Liver (tissue), 10 donors: ENCODE measurements at places on chromosomes 7 and 10. TPM values are rescaled to one million over a fixed set of nuclear protein-coding genes. Genes with fewer than 3 reads are reported as not detected.

- no peak overlapping the region for H3K4me3 ChIP-seq
- H3K27me3 ChIP-seq = peaks cover 3% of the 10 kb centered on the region
- no peaks in the 10 kb centered on the region for H3K36me3 ChIP-seq
- DNase-seq = no peak
- peaks cover 11% of the 10 kb centered on the region for H3K4me1 ChIP-seq
Measured at GRCh38 chr10:70674560-70675495, 2.5 kb downstream of the ADAMTS14 start.

DNA sequence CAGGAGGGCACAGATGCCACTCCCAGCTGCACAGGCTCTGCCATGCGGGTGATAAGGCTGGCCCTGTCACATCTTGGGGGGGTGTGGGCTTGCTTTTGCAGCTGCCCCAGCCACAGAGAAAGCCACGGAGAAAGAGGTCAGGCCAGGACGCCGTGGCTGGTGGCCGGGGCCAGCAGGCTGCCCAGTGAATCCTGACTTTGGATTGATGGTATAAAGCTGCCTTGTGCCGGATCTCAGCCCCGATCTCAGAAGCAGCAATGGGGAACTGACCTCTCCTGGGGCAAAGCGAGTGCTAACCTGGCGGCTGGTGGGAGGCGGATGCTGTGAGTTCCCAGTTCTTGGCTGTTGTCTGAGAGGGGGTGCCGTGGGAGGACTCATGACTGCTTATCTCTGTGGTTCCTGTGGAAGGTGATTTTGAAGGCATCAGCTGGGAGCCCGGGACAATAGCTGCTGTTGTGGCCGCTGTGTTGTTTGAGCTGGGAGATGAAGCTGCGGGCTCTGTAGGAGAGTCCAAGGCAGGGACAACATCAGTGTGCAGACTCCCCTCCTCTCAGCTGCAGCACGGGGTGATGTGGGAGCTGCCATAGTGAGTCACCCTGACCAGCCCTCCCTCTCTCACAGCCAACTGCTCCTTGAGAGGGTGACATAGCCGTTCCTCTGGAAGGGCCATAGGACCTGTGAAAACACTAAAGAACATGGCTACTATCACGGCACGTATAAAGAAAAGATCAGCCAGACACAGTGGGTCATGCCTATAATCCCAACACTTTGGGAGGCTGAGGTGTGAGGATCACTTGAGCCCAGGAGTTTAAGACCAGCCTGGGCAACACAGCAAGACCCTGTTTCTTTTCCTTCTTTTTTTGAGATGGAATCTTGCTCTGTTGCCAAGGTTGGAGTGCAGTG is 17.0 kb downstream of the IL15RA start:
- H3K36me3 ChIP-seq = peaks cover 17% of the 10 kb centered on the region
- H3K4me1 ChIP-seq = peaks cover 9% of the 10 kb centered on the region
- DNase-seq = no peak
- H3K27ac ChIP-seq = no peak overlapping the region
- no peak overlapping the region for H3K4me3 ChIP-seq

- no peak overlapping the region for H3K27ac ChIP-seq
- H3K4me1 ChIP-seq = no peaks in the 10 kb centered on the region
- no peak for DNase-seq
- no peaks in the 10 kb centered on the region for H3K27me3 ChIP-seq
- no peaks in the 10 kb centered on the region for H3K36me3 ChIP-seq
- H3K4me3 ChIP-seq = no peak overlapping the region
Measured at GRCh38 chr7:89623018-89623672, 531.1 kb upstream of the STEAP1 start.

DNA sequence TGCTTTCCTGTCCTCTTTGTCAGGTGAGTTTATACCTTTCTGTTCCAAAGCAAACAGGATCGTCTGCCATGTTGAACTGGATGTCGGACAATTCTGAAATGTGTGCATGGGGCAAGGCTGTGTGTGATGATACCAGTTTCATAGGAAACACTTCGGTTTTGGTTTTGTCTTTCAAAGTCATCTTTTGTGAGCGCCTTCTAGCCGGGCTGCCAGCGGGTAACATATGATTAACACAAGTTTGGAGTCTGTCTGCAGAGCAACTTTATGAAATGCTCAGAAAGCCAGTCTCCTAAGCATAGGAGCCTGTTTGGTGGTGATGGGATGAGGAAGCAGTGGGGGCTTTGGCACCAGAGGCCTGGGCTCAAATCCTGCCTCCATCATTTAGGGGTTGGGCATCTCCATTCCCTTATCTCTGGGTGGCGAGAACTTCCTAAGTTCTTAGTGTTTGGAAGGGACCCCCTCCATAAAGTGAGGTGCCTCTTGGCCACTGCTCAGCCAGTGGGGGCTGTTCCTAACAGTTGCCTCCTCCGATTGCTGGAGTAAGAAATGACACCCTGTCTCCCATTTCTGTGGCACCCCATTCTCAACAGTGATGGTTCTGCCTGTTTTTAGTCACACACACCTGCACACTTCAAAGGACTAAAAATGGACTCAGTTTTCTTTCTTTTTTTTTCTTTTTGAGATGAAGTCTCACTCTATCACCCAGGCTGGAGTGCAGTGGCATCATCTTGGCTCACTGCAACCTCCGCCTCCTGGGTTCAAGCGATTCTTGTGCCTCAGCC is 36.8 kb downstream of the CUX1 start:
- no peak for DNase-seq
- no peak overlapping the region for H3K4me3 ChIP-seq
- peaks cover 27% of the 10 kb centered on the region for H3K4me1 ChIP-seq
- no peaks in the 10 kb centered on the region for H3K36me3 ChIP-seq
- no peaks in the 10 kb centered on the region for H3K27me3 ChIP-seq

GRCh38 chr10:118308664-118309063 is 33.5 kb downstream of the FAM204A start:
- H3K36me3 ChIP-seq = peaks cover 15% of the 10 kb centered on the region
- peaks cover 2% of the 10 kb centered on the region for H3K4me1 ChIP-seq
- no peak for DNase-seq
- H3K4me3 ChIP-seq = no peak overlapping the region
- H3K27ac ChIP-seq = no peak overlapping the region

Gene AZGP1
- total RNA-seq = 952 TPM

DNA sequence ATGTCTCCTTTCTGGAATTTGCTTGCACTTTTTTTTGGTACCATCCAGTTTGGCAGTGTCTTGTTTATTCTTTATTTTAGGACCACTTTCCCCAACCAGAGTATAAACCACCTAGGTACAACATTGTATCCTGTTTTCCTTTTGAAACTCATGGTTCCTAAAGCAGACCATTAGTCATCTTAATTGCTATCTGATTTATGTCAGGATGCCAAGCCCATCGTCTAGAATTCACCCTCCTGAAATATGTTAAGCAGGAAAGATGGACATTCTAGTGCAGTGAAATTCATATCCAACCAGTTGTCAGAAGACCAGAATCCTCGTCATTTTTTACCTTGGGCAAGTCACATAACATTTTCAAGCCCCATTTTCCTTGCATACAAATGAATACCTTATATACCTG is 223.6 kb upstream of the KMT2E start:
- H3K4me3 ChIP-seq = no peak overlapping the region
- no peaks in the 10 kb centered on the region for H3K27me3 ChIP-seq
- no peaks in the 10 kb centered on the region for H3K36me3 ChIP-seq

GRCh38 chr7:105792488-105793370 is 83.7 kb downstream of the ATXN7L1 start:
- H3K27me3 ChIP-seq = no peaks in the 10 kb centered on the region
- H3K27ac ChIP-seq = no peak overlapping the region
- H3K4me3 ChIP-seq = no peak overlapping the region
- peaks cover 14% of the 10 kb centered on the region for H3K4me1 ChIP-seq
- H3K36me3 ChIP-seq = no peaks in the 10 kb centered on the region
- no peak for DNase-seq

Gene TMEM130
- total RNA-seq = not detected

- H3K4me3 ChIP-seq = no peak overlapping the region
- DNase-seq = no peak
- no peaks in the 10 kb centered on the region for H3K4me1 ChIP-seq
- no peak overlapping the region for H3K27ac ChIP-seq
- no peaks in the 10 kb centered on the region for H3K27me3 ChIP-seq
- H3K36me3 ChIP-seq = peaks cover 4% of the 10 kb centered on the region
Measured at GRCh38 chr7:108492742-108493141, 33.2 kb downstream of the PNPLA8 start.

Gene NUPR2
- not detected for total RNA-seq

DNA sequence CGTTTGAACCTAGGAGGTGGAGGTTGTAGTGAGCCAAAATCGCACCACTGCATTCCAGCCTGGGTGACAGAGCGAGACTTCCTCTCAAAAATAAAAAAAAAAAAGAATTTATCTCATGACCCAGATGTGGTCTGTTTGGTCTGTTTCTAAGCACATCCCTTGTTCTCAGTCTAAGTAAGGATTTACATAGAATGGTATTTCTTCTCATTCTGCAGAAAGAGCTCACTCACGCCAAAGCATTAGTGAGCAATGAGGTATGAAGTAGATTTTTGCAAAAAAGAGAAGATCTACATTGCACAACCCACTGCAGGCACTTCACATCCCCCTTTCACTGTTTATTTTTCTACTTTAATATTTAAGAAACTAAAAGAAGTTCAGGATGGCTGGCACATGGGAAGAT is 76.5 kb upstream of the FGL2 start:
- peaks cover 1% of the 10 kb centered on the region for H3K4me1 ChIP-seq
- no peak for DNase-seq
- no peaks in the 10 kb centered on the region for H3K27me3 ChIP-seq

Gene MYL7
- total RNA-seq = not detected

GRCh38 chr7:46547044-46547443 is 626.0 kb upstream of the IGFBP3 start:
- H3K36me3 ChIP-seq = no peaks in the 10 kb centered on the region
- no peaks in the 10 kb centered on the region for H3K27me3 ChIP-seq
- no peak overlapping the region for H3K27ac ChIP-seq
- no peak for DNase-seq

- no peak for DNase-seq
- H3K4me3 ChIP-seq = peak overlapping the region; percentile 27
- no peaks in the 10 kb centered on the region for H3K36me3 ChIP-seq
- H3K4me1 ChIP-seq = peaks cover 41% of the 10 kb centered on the region
Measured at GRCh38 chr10:93061594-93062513, 1.3 kb downstream of the CYP26C1 start.

GRCh38 chr7:46428295-46428694 is 507.2 kb upstream of the IGFBP3 start:
- no peak overlapping the region for H3K27ac ChIP-seq
- DNase-seq = no peak
- no peaks in the 10 kb centered on the region for H3K27me3 ChIP-seq
- no peaks in the 10 kb centered on the region for H3K36me3 ChIP-seq
- no peaks in the 10 kb centered on the region for H3K4me1 ChIP-seq

GRCh38 chr7:30585675-30586074 is 9.0 kb upstream of the GARS1 start:
- H3K4me1 ChIP-seq = no peaks in the 10 kb centered on the region
- H3K4me3 ChIP-seq = no peak overlapping the region
- peaks cover 18% of the 10 kb centered on the region for H3K36me3 ChIP-seq
- no peak for DNase-seq
- no peaks in the 10 kb centered on the region for H3K27me3 ChIP-seq

Gene KRIT1
- total RNA-seq = 31.2 TPM

DNA sequence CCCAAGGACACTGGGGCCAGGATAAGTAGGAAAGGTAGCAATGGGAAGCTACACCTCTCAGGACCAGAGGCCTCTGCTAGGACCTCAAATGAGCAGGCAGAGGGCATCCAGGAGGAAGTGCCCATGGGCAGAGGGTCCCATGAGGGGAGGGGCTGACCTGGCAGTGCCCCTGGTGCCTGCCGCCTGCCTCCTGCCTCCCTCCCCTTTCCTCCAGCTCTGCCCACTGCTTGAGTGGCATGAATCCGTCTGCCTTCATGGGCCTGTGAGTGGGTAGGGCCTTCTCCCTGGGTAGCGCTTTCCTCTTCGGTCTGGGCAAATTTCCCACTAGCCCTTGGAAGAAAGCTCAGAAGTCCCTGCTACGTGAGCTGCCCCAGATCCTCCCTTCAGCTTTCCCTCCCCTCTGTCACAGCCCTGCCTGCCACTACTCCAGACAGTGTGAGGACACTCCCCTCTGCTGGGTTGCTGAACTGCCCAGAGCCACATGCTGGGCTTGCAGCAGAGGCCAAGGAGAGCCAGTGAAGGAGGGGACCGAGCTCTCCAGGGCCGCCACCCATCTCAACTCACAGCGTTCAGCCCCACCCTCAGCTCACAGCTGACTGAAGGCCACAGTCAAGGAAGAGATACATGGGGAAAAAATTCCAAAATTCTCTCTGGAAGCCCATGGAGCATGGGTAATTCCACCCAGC is 141.4 kb downstream of the ARHGAP22 start:
- no peak overlapping the region for H3K27ac ChIP-seq
- no peak overlapping the region for H3K4me3 ChIP-seq
- peaks cover 3% of the 10 kb centered on the region for H3K4me1 ChIP-seq
- H3K36me3 ChIP-seq = no peaks in the 10 kb centered on the region
- no peaks in the 10 kb centered on the region for H3K27me3 ChIP-seq

Gene VSIR
- total RNA-seq = 12.2 TPM

Gene CFAP69
- 4.0 TPM for total RNA-seq

Gene FAM221A
- total RNA-seq = 12.0 TPM

Gene GNAT3
- total RNA-seq = not detected

Gene CALML3
- total RNA-seq = not detected

Gene CDH23
- 1.5 TPM for total RNA-seq

- no peak overlapping the region for H3K27ac ChIP-seq
- no peaks in the 10 kb centered on the region for H3K36me3 ChIP-seq
- no peaks in the 10 kb centered on the region for H3K4me1 ChIP-seq
- DNase-seq = no peak
Measured at GRCh38 chr10:86827639-86828038, 71.2 kb downstream of the BMPR1A start.

DNA sequence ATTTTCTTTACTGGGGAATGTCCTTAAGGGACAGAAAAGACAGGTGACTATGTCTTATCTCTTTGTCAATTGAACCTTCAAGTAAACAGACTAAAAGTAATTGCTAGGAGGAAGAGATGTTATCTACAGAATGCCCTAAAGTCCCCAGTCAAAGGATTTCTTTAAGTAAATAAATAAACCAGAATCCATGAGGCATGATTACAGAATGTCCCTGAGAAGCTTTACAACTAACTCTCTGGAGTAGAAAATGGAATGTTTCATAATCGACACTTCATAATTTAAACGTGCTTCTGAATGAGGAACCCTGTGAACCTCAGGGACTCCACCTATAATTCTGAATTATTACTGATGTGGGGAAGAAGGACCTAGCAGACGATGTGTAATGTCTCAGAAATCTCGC is 187.9 kb upstream of the IMMP2L start:
- no peaks in the 10 kb centered on the region for H3K36me3 ChIP-seq
- H3K27me3 ChIP-seq = no peaks in the 10 kb centered on the region
- DNase-seq = no peak

Gene IFIT1B
- not detected for total RNA-seq

Gene PTPRN2
- 0.75 TPM for total RNA-seq

- H3K4me3 ChIP-seq = no peak overlapping the region
- H3K27me3 ChIP-seq = no peaks in the 10 kb centered on the region
- no peaks in the 10 kb centered on the region for H3K36me3 ChIP-seq
- DNase-seq = no peak
- peaks cover 6% of the 10 kb centered on the region for H3K4me1 ChIP-seq
- H3K27ac ChIP-seq = no peak overlapping the region
Measured at GRCh38 chr10:12492016-12492415, 142.7 kb downstream of the CAMK1D start.
